Stimulated activated CD8-positive, alpha-beta memory T cell treated with anti-CD3 and anti-CD28 coated beads, Interleukin-12 subunit alpha, Interleukin-12 subunit beta, amount 100 ng/mL, for 1 hour (primary cell): ENCODE measurements at places on chromosomes 7 and 10.

- DNase-seq = no peak
These were observed 1.8 kb downstream of the GNAI1 start for GRCh38 chr7:80136261-80137055.

DNA sequence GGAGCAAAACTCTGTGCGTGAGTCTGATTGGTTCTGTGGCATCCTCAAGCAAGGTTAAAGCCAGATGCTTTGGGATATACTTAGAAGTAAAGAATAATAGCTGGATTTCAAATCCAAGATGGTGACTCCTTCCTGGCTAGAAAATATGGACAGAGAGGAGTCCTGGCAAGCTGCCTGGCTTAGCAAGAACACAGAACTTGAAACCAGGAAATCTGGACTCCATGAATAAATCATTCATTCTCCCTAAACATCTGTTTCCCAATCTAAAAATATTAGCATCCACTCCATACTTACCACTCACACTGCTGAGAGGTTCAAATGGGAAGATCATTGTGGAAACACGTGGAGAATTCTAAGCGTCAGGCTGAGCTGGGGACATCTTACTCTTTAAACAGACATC, 1074.1 kb upstream of the AUTS2 start:
- DNase-seq = no peak

GRCh38 chr7:105304040-105304895, 84.5 kb downstream of the SRPK2 start:
- no peak for DNase-seq

GRCh38 chr10:114551636-114551972, 106.5 kb downstream of the ABLIM1 start:
- DNase-seq = no peak

GRCh38 chr10:15764892-15765454, 45.3 kb upstream of the ITGA8 start:
- DNase-seq = no peak

DNA sequence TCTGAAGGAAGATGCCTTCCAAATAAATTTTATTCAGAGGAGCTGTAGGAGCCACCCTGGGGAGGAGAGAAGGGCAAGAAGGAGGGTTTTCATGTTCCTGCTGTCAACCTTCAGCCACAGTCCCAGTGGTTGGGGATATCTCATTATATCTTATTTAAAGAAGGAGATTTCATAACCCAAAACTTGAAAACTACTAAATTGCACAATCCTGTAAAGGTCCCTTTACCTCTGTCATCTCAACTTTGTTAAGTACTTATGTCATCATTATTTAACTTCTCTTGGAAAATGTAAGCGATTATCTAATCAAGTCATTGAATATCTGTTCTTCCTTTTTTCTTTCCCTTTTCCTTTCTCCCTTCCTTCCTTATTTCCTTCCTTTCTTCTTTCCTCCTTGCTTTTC, 794.5 kb upstream of the IGFBP3 start:
- no peak for DNase-seq

- no peak for DNase-seq
These were observed 151.5 kb upstream of the FAM3C start for GRCh38 chr7:121547544-121548092.

- no peak for DNase-seq
These were observed 77.3 kb downstream of the PARD3 start for GRCh38 chr10:34737772-34738169.
